MG63 (cell line): ENCODE measurements at places on chromosomes 5 and 9.
A peak's percentile ranks its signal among the peaks of the same experiment; 100 is the strongest.

GRCh38 chr5:149337736-149338135 is 7.6 kb upstream of the GRPEL2 start:
- DNase-seq: no peak

GRCh38 chr5:1769017-1769640 is 30.5 kb downstream of the MRPL36 start:
- DNase-seq: no peak

DNA sequence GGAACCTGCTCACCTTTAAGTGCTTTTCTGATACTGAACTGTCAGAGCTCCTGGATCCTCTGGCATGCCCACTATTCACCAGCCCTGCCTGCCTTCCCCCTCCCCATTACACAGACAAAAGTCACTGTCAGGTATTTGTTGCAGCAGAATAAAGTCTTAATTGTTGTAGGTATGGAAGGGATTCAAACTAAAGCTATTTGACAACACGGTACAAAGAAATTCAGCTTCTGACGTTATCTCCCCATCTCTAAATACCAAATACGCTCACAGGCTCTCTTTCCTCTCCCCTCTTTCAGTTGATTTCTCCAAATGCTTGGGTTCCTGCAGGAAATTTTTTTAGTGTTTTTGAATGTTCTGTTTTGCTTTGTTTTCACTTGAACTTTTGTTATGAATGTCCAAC is 9.3 kb upstream of the TGFBR1 start:
- DNase-seq: no peak

DNA sequence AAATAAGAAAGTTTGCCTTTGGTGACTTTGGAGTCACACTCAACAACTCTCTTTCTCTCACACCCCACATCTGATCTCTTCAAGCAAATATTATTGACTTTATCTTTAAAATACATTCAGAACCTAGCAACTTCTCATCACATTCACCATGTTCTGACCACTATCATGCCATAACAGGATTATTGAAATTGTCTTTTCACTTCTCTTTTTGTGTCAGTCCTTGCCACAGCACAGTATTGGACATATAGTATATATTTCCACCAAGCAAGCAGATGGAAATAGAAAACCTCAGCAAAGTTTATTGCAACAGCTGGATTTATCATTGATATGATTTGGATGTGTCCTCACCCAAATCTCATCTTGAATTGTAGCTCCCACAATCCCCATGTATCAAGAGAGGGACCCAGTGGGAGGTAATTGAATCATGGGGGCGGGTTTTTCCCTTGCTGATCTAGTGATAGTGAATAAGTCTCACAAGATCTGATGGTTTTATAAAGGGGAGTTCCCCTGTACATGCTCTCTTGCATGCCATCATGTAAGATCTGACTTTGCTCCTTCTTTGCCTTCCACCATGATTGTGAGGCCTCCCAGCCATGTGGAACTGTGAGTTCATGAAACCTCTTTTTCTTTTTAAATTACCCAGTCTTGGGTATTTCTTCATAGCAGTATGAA is 26.9 kb upstream of the ITGA1 start:
- DNase-seq: no peak

DNA sequence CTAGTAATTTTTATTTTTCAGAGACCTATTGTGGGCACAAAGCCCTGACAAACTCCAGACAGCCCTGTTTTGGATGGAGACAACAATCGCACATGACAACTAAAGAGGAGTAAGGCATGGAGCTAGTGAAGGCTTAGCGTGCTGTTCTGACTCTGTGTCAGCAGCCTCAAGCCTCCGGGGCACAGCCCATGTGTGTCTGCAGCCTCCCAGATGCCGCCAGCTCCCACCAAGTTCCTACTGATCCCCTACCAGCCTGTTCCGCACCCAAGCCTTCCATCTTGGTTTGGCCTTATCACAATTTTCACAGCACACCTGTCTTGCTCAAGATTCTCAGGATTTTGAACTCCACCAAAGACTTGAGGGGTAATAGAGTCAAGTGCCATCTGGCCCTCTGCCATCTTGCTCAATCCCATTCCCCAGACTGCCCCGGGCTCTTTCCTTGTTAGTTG is 70.3 kb upstream of the SH3PXD2B start:
- DNase-seq: no peak

GRCh38 chr5:132467287-132467984 is 23.1 kb downstream of the IRF1 start:
- DNase-seq: no peak

DNA sequence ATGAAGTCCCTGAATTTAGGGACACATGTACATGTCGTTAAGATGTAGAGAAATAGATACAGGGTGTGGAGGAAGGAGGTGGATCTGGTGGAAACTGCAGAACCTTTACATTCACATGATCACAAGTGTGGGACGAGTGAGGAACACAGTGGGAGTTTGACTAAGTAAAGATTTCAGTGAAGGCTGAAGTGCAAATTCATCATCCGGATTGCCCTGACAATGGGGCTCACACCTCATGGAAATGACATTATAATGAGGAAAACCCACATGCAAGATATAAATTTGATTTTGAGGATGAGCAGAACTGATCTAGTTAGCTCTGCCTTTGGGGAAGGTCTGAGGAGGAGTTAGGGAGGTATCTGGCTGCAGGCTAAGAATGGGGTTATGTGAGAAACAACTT is 173.9 kb downstream of the FSTL4 start:
- DNase-seq: no peak

DNA sequence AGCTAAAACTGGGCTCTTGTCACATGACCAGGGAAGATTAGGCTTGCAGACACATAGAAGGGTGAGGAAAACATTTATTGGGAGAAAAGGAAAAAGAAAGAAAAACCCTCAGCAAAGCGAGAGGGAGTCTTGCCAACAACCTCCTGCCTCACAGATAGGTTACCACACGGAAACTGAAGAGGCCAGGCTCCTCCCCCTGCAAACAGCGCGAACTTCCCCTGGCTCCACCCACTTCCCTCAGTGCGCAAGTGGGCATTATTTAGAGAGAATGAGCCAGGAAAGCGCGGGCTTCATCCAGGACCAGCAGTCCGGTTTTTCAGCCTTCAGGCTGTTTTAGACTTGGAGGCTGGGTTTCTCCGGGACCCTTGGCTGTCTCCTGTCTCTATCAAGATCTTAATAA is 70.3 kb downstream of the STK32A start:
- no peak for DNase-seq

DNA sequence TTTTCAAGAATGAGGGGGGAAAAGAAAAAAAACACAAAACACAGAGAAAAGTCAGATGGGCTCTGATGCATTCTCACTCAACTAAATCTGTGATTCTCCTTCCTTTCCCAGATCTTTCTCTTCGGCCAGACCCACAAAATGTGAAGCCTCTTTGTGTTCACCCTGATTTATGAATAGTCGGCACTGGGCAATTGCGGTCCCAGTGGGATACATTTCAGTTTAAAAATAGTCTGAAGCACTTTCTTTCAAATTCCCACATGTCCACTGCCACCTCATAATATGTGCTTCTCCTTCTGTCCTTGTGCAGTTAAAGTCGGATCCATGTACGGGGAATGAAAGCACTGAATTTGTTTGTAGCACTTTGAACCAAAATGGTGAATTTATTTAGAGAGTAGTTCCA is 995.4 kb upstream of the WWC1 start:
- no peak for DNase-seq

DNA sequence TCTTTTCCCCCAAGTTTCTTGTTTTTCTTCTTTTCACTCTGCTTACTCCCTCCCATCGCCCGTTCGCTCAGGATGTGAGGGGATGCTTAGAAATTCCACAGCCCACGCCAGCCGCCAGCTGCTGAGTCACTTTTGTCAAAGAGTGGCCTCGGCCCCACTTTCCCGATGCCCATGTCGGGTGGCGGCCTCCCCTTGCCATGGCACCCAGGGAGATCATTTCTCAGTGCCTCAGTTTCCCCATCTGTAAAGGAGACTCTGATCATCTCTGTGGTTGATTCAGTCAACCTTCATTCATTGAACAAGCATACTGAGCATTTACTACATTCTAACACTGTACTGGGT is 353 bp upstream of the PDGFRB start:
- no peak for DNase-seq

DNA sequence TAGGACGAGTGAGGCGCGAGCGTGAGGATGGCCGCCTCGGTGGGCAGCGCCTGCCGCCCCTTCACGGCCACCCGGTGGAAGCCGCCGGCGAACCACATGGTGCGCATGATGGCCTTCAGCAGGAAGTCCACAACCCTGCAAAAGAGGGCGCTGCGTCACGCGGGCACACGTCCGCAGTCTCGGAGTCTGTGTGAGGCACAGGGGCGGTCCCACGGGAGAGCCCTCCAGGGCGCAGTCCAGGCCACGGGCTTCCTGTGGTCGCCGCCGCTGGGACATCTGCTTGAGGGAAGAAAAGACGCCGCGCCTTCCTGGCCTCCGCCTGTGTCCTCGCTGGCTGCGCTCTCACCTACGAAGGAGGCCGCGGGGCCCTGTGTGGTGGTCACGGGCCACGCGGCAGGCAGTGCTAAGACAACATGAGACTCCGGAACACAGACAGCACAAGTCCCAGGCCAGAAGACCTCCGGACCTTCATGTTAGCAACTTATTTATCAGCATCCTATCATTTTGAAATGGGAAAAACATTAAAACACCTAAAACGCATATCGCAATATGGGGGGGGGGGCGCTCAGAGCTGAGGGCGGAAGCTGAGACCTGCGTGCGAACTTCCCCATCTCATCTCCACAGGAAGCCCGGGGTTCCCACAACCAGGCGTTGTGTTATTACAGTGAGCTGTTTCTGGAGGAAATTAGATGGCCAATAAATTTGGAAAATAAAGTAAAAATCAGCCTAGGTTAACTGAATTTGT is 28.8 kb downstream of the LPCAT1 start:
- no peak for DNase-seq

- peak; percentile 15 for DNase-seq
These were observed 45.2 kb downstream of the ENC1 start for GRCh38 chr5:74595143-74595925.

- DNase-seq: no peak
These were observed 190.2 kb upstream of the DMRTA1 start for GRCh38 chr9:22256381-22256780.

- no peak for DNase-seq
These were observed 23.3 kb downstream of the PTGES2 start for GRCh38 chr9:128104171-128104618.

GRCh38 chr5:61327760-61328753 is 4.0 kb upstream of the ZSWIM6 start:
- DNase-seq: peak; percentile 66

GRCh38 chr5:56699538-56699937 is 115.8 kb upstream of the MAP3K1 start:
- DNase-seq: no peak

GRCh38 chr5:178293400-178293799 is 60.8 kb upstream of the PHYKPL start:
- DNase-seq: peak; percentile 70
